ENCODE measurements at places on chromosomes 3 and 15.

GRCh38 chr3:46354984-46355383 is 1.1 kb downstream of the CCR2 start:
- DNase-seq, result no peak

- no peak for DNase-seq
These were observed 95.7 kb downstream of the NEDD4 start for GRCh38 chr15:55897560-55898336.

DNA sequence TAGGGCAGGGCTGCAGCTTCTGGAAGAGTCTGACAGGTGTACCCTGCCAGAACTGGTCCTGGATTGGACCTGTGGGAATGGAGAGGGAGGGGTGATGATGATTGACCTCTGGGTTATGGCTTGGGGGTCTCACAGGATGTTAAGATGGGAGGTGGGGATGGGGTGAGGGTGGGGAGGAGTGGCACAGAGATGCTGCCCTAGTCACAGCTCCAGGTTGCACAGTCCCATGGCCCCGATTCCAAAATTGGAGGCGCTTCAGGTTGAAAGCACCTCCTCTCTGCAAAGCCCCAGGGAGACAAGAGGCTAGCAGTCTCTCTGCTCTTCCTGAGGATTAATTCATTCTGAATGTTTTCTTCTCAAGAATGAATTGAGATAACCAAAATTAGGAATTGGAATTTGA is 101.4 kb downstream of the FAM43A start:
- DNase-seq, result no peak

DNA sequence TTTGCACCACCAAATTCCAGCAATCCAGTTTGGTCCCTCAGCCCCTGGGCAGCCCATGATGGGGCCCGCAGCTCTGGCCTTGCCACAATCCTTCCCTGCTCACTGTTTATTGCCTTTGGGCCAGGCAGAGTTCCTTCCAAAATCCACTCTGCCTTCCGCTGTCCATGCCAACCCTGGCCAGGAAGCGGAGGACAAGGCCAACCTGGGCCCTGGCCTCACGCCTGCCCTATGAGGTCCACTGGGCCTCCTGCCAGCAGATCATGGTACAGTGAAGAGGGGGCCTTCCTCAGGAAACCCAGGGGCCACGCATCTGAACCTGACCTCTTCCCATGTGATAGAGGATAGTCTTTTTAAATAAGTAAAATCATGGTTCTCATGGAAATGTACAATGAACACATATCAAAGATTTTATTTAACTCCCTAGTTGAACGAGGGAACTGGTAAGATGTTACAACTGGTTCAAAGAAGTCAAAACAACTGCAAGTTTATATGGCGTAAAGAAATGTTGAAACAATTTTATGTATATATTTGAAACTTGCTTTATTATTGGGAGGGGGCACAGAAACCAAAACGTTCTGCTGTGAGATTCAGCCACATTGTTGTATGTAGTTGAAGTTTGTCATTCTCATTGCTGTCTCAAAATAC is 95.8 kb upstream of the TNFAIP8L3 start:
- DNase-seq, result no peak
